SK-N-SH treated with all-trans-retinoic acid at 6 μM for 48 hours (cell line): ENCODE measurements at places on chromosomes 5 and 9.

DNA sequence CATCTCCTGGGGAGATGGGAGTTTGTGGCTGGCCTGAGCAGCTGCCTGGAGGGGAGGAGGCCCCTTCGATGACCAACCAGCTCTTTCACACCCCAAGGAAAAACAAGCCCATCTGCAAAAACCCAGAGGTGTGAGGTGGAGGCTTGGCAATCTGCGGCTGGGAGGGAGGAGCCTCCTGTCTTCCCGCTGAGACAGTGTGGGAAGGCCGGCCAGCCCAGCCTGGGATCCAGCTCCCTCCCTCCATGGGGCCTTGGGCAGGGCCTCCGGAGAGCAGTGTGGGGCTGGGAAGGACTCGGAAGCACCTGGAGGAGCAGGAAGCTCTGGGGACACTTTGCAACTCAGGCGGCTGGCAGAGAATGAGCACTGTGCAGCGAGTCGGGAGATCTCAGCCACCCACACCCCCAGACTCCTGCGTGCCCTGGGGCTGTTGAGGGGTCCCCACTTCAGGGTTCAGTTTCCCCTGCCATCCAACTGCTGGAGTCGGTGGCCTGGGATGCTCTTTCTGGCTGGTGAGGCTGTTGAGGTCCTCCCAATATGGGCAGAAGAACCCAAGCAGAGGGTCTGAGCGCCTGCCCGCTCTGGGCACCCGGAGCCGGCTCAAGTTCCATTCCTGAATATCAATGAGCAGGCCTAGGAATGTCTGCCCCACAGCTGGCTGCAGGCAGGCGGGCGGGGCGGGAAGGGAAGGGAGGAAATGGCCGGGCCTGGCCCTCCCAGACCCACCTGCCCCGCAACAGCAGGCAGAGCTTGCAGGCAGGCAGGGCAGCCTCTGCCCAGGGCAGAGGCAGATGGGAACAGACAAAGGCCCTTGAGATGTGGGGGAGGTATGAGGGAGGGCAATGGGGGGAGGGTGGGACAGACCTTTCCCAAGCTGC, 101.1 kb downstream of the FGF18 start:
- ATAC-seq = peak; percentile 46

DNA sequence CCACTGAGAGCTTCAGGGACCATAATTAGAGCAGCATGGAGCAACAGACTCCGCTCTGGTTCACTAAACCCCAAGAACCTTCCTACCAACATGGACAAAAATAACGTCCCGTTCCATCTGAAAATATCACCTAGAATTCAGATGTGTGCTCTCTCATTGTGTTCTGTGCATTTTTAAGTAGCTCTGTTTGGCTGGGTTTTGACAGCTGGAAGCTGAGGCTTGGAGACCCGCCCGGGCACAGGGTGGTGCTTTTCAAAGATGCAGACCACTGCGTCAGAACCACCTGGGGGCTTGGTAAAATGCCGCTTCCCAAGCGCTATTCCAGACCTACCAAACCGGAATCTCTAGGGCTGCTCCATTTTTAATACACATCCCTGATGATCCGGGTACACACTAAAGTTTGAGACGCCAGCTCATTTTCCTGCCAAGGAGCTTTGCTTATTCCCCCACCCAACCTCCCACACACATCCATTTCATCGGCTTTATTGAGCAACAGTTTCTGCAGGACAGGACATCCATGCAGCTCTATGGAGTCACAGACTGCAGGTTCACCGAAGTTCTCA, 104.8 kb downstream of the GABBR2 start:
- ATAC-seq = no peak

GRCh38 chr5:76291305-76292077, 111.6 kb upstream of the IQGAP2 start:
- ATAC-seq = no peak

- ATAC-seq = no peak
These were observed 128.6 kb downstream of the MYO10 start for GRCh38 chr5:16807547-16807864.

DNA sequence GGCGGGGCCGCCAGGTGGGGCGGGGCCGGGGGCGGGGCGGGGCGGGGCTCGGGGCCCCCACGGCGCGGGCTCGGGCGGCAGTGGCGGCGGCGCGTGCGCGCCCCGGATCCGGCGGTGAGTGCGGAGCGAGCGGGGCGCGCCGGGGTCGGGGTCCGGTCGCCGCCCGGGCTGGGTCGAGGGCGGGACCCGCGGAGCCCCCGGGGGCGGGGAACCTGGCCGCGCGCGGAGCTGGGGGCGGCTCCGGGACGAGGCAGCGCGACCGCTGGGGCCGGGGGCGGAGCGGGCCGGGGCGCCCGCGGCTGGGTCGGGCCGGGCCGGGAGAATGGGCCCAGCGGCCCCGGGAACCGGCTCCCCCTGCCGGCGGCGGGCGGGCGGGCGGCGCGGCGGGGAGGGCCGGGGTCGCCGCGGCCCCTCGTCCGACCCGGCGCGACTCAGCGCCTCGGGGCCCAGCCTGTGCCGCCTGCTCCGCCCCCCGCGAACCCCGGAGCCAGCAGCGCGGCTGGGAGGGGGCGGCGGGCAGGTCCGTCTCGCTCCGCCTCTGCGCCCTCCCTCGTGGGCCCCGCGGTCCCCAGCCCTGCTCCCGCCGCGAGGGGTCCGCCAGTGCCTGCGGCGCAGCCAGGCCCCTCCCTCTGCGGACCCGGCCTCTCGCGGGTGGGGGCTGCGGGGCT, 3.1 kb downstream of the EGFL7 start:
- no peak for ATAC-seq

DNA sequence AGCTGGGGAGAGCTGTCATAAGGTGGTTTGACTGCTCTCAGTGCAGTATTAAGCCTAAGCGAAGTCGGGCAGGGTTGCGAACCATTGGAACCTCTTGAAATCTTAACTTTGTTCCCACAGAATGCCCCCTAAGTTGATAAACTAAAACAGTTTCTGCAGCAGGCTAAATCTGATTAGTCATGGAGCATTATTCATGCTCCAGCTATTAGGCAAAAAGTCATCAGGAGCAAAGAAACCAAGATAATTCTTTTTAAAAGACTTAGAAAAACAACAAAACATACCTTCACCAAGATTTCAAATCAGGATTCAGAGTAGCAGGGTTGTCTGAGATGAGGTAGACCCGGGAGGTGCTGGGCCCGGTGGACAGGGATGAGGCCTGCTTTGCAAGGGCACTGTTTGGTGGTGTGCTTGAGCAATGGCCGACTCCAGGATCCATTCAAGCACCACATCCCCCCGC, 69.9 kb upstream of the PLPP1 start:
- no peak for ATAC-seq

DNA sequence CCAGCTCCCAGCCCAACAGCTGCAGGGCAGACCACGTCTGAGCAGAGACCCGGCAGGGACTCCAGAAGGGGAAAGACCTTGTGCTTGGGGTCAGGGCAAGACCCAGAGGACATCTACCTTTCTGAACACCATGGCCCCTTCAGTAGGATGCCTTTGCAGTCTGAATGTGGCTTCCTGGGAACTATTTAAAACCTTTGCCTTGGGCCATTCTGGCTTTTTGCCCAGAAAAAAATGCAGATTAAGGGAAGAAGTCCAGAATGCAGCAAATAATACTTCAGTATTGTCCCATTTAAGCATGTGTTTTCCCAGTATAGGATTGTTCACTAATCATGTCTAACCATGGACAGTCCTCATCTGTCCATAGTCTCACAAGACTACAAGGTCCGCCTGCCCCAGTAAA, 67.5 kb upstream of the ERCC6L2 start:
- ATAC-seq = no peak

- no peak for ATAC-seq
These were observed 31.7 kb downstream of the MTX3 start for GRCh38 chr5:79959407-79959806.

DNA sequence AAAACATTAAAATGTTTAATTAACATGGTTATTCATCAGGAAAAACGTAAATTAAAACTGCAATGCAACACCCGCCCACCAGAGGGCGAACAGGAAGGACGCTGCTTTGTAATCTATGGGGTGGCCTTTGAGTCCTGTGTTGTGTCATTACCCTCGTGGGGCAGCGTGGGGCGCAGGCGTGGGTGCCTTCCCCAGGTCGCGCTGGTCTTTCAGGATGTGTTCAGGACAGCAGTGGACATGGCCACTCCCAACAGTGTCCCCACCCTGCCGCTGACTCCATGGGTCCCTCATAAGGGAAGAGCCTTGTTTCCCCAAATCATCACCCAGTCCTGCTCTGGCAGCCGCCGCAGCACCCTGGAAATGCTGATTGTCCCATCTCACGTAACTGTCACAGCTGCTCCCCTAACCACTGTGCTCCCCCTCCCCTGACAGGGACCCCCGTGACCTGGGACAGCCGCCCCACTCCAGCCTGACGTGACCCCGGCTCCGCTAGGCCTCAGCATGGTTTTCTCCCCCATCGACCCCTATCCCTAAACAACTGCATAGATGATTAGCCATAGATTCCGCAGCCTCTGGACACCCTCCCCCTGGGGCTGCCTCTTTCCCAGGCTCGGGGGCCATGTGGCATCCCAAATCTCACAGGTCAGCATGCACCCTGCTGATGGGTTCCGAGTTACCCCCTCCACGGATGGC, 36.4 kb downstream of the GLT6D1 start:
- ATAC-seq = no peak; the same call in 2 of the 3 replicates

DNA sequence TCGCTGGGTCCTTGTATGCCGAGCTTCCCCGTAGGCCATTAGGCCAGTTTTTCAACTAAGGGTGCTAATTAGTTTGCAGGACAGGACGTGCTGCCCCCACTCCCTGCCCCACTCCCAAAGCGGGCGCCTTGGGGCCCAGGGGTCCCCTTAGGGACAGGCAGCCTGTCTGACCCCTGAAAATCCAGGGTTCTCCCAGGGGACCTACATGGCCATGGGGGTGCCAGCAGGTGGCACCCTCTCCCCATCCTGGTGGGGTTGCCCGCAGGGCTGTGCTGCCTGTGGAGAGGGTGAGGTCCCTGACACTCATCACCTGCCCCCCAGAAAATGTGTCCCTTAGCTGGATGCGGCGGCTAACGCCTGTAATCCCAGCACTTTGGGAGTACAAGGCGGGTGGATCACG, 8.5 kb upstream of the CCDC187 start:
- ATAC-seq = peak; percentile 95

DNA sequence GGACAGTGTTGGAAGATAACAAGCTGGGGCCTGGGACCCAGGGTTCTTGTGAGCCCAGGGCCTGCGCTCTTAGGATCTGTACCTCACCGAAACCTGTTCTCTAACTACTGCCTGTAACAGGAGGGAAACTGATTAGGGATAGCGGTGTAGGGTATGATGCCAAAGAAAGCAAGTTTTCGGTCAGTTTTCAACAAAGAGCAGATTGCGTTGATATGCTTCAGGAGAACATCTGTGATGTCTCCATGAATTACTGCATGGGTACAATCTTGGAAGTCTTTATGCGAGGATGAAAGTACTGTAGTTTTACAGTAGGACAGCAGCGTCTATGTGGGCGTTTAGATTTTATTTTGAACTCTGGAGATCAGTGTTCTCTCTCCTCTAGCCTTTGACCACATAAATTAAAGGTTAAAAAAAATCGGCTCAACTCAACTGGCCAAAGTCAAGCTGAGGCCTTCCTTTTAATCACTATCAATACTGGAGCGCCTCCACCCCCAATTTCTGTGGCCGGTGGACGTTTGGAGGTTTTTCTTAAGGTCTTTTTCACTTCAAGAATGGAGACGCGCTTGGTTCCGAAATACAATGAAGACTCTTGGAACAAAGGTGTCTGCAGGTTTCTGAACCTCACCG, 3.0 kb downstream of the NFIL3 start:
- ATAC-seq = no peak

- no peak for ATAC-seq
These were observed 96.3 kb upstream of the MEF2C start for GRCh38 chr5:88979244-88979643.

- ATAC-seq = peak; percentile 47; the same call in 2 of the 3 replicates
These were observed 133.4 kb downstream of the SLC12A2 start for GRCh38 chr5:128216860-128217531.

- no peak for ATAC-seq
These were observed 12.2 kb downstream of the IRF1 start for GRCh38 chr5:132478366-132478871.

GRCh38 chr9:107907715-107908114, 418.1 kb upstream of the KLF4 start:
- ATAC-seq = no peak

DNA sequence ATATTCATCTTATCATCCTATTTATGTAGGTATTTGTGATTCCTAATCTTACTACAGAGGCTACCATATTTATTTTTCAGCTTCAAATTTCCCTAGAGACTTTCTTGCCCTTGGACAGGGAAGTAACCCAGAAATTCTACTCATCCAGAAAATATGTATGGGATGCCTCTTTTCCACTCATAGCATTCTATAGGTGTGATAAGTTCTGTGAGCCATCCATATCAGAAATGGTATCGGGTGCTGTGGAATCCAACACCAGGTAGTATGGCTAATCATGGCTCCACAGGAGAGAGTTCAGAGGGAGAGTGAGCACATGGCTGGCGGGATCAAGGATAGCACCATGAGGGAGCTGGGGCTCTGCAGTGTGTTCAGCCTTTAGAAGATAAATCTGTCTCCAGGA, 349.3 kb upstream of the ACTBL2 start:
- no peak for ATAC-seq

DNA sequence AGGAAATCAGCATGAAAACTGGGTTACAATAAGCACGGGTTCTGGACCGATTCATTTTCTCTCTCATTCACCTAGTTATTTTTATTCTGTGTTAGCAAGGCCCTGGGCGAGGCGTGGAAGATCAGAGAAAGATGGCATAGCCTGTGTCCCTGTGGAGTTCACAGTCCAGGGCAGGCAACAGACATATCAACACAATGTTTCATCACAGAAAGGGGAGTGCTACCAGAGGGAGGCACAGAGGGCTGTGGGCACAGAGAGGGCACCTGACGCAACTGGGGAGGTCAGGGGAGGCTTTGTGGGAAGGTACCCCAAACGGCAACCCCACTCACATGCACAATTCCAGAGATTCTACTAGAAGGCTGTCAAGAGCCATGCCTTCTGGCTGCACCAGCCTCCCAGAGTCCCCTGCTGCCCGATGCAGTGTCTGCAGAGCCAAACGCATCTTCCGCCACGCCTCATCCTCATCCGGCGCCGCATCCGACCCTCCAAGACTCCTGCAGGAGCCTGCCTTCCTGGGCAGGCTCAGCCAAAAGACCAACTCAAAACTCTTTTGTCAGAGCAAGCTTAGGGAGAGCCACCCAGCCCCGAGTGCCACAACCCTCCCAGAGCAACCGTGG, 1.4 kb downstream of the FAM193B start:
- ATAC-seq = peak; percentile 60

- ATAC-seq = no peak
These were observed 216.0 kb downstream of the SMARCA2 start for GRCh38 chr9:2231101-2231500.

DNA sequence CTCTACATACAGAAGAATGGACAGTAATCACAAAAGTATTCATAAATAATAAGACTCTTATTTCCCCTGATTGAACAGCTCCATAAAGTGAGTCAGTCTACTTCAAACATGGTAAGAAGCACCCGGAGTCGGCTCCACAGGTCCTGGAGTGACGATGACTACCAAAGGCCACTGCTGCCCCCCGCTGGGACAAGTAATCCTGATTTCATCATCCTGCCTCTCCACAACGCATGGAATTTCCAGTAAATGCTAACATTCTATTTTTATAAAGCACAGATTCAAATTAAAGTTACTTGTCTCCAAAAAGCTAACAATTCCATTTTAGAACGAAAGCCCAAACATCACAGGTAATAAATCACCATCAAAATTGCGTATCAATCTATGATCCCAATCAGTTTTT, 16.2 kb downstream of the ATPSCKMT start:
- ATAC-seq = peak; percentile 92

GRCh38 chr5:124263680-124264491, 482.6 kb downstream of the ZNF608 start:
- no peak for ATAC-seq

- peak; percentile 98 for ATAC-seq
These were observed 127.4 kb downstream of the BARX1 start for GRCh38 chr9:93827545-93828330.

- ATAC-seq = no peak
These were observed 665.0 kb downstream of the NR2F1-AS1 start for GRCh38 chr5:92916036-92916435.
